Fibroblast of lung (primary cell): ENCODE measurements at places on chromosomes 4 and X. TPM values are rescaled to one million over a fixed set of nuclear protein-coding genes. Genes with fewer than 3 reads are reported as not detected.

GRCh38 chr4:6782147-6782845 is at the start of gene KIAA0232:
KIAA0232 (plus strand) TSS chr4:6782727; CDS start chr4:6824454, 41,727 bp downstream.
- DNase-seq = peak; percentile 96

DNA sequence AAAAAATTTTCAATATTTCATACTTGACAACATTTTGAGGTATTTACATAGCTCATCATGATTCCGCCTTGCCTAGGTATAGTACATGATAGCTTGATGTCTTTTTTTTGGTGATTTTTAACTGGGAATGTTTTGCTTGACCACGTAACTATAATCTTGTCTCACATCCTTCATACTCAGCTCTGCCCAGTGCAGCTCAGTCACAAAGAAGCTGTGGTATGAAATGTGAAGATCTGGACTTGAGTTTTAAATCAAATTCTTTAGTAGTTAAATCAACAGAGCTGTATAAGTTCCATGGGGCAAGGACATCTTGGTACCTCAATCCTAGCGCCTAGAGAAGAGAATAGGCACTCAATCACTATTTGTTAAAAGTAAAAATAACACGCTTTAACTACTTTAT is 276.3 kb upstream of the DKK2 start:
- no peak for DNase-seq

- DNase-seq = peak; percentile 82
Observed at GRCh38 chr4:33088713-33089112, 2368.5 kb downstream of the PCDH7 start.

SLC4A4 gene
- 9.8 and 12.2 TPM in 2 replicates for total RNA-seq

DNA sequence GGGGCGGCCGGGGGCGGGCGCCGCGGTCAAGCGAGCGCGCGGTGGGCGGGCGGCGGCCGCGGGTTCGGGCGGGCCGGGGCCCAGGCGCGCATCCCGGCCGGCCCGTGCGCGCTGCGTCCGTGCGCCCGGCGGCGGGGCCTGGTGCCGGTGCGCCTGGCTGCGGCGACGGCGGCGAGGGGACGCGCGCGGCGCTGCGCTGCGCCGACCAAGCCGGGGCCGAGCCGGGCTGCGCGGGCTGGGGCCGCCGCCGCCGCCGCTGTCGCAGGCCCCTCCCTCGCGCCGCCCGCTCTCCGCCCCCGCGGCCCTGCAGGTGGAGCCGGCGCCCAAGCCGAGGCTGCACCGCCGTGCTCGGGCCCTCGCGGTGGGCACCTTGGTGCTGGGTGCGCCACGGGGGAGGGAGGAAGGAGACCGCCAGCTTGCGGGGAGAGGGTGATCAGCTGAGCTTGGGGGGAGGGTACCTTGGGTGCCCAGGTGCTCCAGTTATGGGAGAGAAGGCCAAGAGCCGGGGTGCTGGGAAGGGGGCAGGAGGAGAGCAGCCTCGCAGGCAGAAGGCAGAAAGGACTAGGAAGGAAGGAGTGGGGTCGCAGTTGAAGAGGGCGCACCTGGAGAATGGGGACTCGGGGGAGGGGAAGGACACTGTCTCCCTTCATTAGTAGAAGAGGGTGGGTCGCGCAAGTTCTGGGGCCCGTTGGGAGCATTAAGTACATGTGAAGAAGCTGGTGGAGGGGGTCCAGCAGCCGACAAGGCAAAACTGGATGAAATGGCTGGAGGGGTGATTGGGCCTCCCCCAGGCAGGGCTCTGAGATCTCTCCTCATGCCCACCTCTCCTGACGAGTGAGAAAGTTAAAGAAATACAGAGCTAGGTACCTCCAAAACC is at the start of gene PPP2R2C:
Gene PPP2R2C, minus strand, starts transcription at position 228 of the 877 bp plus-strand sequence. CDS start 385 bp downstream, outside the sequence.
- DNase-seq = no peak

- DNase-seq = no peak
Observed at GRCh38 chr4:152065545-152065944, 304.7 kb upstream of the GATB start.

DNA sequence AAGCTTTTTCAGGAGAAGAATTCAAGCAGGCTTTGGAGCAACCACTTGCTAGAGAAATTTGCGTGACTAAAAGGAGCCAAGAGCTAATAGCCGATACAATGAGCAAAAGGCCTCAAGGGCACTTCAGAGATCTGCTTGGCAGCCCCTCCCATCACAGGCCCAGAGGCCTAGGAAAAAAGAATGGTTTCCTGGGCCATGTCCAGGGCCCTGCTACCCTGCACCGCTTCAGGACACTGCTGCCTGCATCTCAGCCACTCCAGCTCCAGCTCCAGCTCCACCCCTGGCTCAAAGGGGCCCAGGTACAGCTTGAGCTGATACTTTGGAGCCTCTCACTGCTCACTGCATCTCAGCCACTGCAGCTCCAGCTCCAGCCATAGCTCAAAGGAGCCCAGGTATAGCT is 98.9 kb downstream of the FAM13A start:
- no peak for DNase-seq

GRCh38 chrX:150694738-150695410 is 1.7 kb downstream of the MTMR1 start:
- DNase-seq = no peak

CPZ gene
- 7.1 and 20.8 TPM in 2 replicates for total RNA-seq

MAGEA11 gene
- total RNA-seq = not detected in 2 replicates

SLC6A14 gene
- total RNA-seq = not detected in 2 replicates
